Adrenal gland (tissue), 19 donors: ENCODE measurements at places on chromosomes 2 and 18. TPM values are rescaled to one million over a fixed set of nuclear protein-coding genes. Genes with fewer than 3 reads are reported as not detected.
A peak's percentile ranks its signal among the peaks of the same experiment; 100 is the strongest.

The TUBA3E gene
- not detected for total RNA-seq

- H3K27me3 ChIP-seq, result no peaks in the 10 kb centered on the region
- no peaks in the 10 kb centered on the region for H3K36me3 ChIP-seq
- no peak overlapping the region for H3K27ac ChIP-seq
- DNase-seq, result no peak
- no peak overlapping the region for H3K4me3 ChIP-seq
These were observed 44.3 kb downstream of the MOGAT1 start for GRCh38 chr2:222715742-222716141.

The B3GNT7 gene
- total RNA-seq, result 49.6 TPM

The CXCR2 gene
- total RNA-seq, result 0.68 TPM

GRCh38 chr2:219081096-219081495 is 20.4 kb upstream of the IHH start:
- no peak overlapping the region for H3K4me3 ChIP-seq
- no peak overlapping the region for H3K27ac ChIP-seq
- no peak for DNase-seq
- H3K36me3 ChIP-seq, result peaks cover 10% of the 10 kb centered on the region

DNA sequence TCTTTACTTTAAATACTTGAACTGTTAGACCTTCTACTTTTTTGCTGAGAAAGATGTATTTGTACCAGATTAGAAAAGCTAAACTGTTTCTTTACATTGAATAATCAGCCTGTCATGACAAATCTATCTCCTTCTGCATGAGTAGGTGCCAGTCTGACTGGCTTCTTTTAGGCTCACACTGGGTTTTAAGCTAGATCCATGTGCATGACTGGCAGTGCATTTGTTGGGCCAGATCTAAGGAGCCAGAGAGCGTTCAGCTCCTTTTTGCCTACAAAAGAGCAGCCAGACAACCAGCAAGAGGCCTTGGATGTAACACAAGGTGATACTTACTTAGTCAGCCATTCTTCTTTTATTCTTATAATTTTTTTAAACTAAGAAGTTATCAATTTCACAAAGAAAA is 82.0 kb upstream of the OTX1 start:
- no peak for DNase-seq
- H3K36me3 ChIP-seq, result no peaks in the 10 kb centered on the region
- no peak overlapping the region for H3K27ac ChIP-seq
- H3K27me3 ChIP-seq, result no peaks in the 10 kb centered on the region

The RNF138 gene
- 22.1 TPM for total RNA-seq

The EMILIN1 gene
- 115 TPM for total RNA-seq

- peaks cover 16% of the 10 kb centered on the region for H3K4me1 ChIP-seq
- DNase-seq, result no peak
- no peak overlapping the region for H3K4me3 ChIP-seq
- H3K27ac ChIP-seq, result no peak overlapping the region
- H3K36me3 ChIP-seq, result no peaks in the 10 kb centered on the region
These were observed 58.8 kb upstream of the TTN start for GRCh38 chr2:178865999-178866398.

The CLEC4F gene
- not detected for total RNA-seq

The WNT6 gene
- total RNA-seq, result 2.2 TPM

The COL4A3 gene
- total RNA-seq, result 15.5 TPM

DNA sequence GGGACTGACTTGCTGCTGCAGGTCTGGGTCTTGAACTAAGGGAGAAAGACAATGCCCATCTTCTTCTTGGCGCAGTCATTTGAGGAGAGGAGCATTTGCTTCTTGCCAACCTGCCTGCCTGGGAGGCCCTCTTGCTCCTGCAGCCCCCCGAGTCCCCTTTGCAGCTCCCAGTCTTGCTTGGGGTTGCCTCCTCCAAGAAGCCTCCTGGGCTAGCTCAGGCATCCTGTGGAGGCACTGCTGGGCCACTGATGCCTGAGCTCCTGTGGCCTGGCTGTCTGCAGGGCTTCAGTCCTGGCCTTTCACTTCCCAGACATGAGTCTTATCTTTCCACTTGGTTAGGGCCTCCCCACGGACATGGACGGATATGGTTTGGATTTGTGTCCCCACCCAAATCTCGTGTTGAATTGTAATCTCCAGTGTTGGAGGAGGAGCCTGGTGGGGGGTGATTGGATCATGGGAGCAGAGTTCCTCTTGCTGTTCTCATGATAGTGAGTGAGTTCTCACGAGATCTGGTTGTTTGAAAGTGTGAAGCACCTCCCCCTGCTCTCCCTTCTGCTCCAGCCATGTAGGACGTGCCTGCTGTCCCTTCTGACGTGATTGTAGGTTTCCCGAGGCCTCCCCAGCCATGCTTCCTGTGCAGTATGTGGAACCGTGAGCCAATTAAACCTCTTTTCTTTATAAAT is 17.3 kb downstream of the HPCAL1 start:
- peaks cover 5% of the 10 kb centered on the region for H3K4me1 ChIP-seq
- H3K36me3 ChIP-seq, result no peaks in the 10 kb centered on the region
- no peaks in the 10 kb centered on the region for H3K27me3 ChIP-seq
- no peak for DNase-seq
- no peak overlapping the region for H3K27ac ChIP-seq

The PLCD4 gene
- 5.8 TPM for total RNA-seq

DNA sequence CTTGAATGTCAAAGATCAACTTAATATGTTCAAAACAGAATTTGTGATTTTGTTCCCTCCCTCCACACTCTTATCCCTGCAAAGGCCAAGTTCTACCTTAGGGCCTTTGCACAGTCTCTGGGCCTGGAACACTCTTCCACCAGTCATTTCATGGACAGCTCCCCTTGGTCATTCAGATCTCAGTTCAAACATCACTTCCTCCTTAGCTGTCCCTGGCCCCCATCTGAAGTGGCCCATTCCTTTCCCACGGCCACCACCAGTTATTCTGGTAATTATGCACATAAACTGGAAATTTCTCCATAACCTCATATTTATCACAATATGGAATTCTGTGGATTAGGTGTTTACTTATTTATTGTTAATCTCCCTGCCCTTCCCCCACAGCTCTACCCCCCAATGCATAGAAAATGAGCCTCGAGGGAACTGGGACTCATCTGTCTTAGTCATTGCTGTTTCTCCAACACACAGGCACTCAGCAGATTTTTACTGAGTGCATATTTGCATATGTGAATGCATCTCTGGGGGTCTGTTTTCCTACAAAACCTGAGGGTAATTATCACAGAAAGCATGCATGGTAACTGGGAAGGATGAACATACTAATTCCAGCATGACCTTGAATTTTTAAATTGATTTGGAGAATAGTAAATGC is 35.5 kb upstream of the SPTBN1 start:
- H3K36me3 ChIP-seq, result no peaks in the 10 kb centered on the region
- H3K27me3 ChIP-seq, result no peaks in the 10 kb centered on the region
- no peak overlapping the region for H3K27ac ChIP-seq
- no peak overlapping the region for H3K4me3 ChIP-seq
- DNase-seq, result no peak

- no peaks in the 10 kb centered on the region for H3K27me3 ChIP-seq
- no peak overlapping the region for H3K27ac ChIP-seq
- H3K36me3 ChIP-seq, result no peaks in the 10 kb centered on the region
- no peak overlapping the region for H3K4me3 ChIP-seq
These were observed 236.8 kb upstream of the TNP1 start for GRCh38 chr2:217096474-217097225.

The SP9 gene
- not detected for total RNA-seq

DNA sequence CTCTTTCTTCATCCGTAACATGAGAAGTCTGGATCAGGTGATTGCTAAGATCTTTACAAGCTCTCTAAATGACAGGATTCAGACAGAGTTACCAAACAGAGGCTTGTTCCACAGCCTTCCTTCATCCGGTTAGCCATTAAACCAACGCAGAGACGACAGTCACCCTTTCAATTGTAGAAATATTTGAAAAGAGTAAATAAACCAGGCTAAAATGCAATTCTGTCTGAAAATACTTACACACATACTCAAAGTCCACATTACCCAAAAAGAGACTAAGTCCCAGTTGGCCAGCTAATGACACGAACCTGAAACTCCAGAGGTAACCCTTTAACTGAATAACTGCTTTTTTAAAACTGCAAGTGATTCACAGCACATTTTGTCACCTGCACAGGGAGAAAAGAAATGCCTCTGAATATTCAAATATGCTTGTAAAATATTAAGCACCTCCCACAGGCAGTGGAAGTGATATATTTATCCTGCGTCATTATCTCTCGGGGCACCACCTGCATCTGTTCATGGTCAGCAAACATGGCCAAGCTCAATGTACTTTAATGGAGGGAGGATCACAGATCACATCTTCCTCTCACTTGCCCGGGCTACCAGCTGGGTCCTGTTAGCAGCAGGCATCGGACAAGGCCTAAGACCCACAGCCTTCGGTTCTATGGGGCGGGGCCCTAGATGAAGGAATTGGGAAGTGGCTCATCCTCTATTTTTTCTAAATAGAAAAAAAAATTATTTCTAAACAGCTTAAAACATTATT is 38.8 kb upstream of the DNER start:
- DNase-seq, result no peak
- no peak overlapping the region for H3K27ac ChIP-seq
- no peaks in the 10 kb centered on the region for H3K4me1 ChIP-seq

The TMEM169 gene
- 0.12 TPM for total RNA-seq

DNA sequence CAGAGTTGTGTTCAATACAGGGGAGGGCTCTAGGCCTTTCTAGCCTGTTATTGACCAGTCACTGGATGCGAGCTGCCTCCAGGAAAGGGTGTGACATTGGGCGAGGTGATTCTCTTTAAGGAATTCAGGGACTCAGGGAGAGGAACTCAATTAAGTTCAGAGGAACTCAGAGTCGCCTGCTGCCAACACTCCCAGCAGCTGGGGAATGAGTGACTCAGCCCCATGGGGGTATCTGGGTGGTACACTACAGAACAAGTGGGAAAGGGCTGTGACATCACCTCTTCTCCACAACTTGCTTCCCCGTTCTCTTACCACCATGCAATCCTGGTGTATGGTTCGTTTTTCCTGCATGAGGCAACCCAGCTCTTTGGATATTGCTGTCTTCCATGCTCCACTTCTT is 50.4 kb upstream of the CYRIA start:
- no peak overlapping the region for H3K27ac ChIP-seq
- no peaks in the 10 kb centered on the region for H3K4me1 ChIP-seq
- no peak overlapping the region for H3K4me3 ChIP-seq

DNA sequence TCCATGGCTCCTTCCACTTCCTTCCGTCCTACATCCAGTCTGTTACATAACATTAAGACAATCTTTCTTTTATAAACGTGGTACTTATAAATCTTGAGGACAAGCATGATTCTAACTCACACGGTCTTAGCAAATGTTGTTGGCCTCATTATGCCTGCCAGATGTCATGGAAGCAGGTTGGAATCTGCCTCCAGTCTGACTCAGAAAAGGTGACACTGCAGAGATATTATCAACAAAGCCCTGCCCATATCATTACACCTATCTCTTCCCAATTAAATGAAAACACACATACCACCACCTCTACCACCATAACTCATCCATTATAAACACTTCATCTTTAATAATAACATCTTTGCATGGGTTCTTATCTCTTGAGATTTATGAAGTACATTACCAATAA is 334.7 kb upstream of the CHAC2 start:
- H3K4me3 ChIP-seq, result no peak overlapping the region
- H3K4me1 ChIP-seq, result no peaks in the 10 kb centered on the region
- DNase-seq, result no peak
- H3K36me3 ChIP-seq, result no peaks in the 10 kb centered on the region
- H3K27ac ChIP-seq, result no peak overlapping the region

DNA sequence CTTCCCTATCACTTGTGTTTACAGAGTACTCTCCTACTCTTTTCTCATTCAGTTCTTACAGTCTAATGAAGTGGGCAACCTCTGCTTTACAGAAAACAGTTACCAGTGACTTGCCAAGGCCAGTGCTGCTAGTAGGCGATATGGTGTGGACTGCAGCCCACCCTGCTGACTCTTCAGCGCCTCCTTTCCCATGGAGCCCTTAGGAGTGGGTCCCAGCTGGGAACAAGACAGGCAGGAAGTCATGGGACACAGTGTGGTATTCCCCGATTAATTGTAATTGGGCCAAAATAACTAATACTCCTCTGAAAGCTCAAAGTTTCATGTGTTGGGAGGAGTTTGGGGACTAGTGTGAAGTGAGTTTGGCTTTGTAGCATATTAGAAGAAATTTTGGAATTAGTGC is 120.1 kb upstream of the EML6 start:
- peak overlapping the region; percentile 32 for H3K27ac ChIP-seq
- H3K4me1 ChIP-seq, result peaks cover 97% of the 10 kb centered on the region
- no peak overlapping the region for H3K4me3 ChIP-seq
- DNase-seq, result no peak
- H3K36me3 ChIP-seq, result no peaks in the 10 kb centered on the region

GRCh38 chr2:42156721-42157120 is 12.4 kb upstream of the EML4 start:
- H3K4me1 ChIP-seq, result no peaks in the 10 kb centered on the region
- H3K27ac ChIP-seq, result no peak overlapping the region

GRCh38 chr2:21310493-21310892 is 186.7 kb downstream of the TDRD15 start:
- H3K4me3 ChIP-seq, result no peak overlapping the region
- no peaks in the 10 kb centered on the region for H3K27me3 ChIP-seq
- H3K4me1 ChIP-seq, result no peaks in the 10 kb centered on the region
- no peak for DNase-seq
- H3K36me3 ChIP-seq, result no peaks in the 10 kb centered on the region
- H3K27ac ChIP-seq, result no peak overlapping the region

GRCh38 chr2:230921806-230922595 is 3.0 kb downstream of the GPR55 start:
- no peaks in the 10 kb centered on the region for H3K4me1 ChIP-seq
- H3K27ac ChIP-seq, result no peak overlapping the region
- H3K27me3 ChIP-seq, result peaks cover 3% of the 10 kb centered on the region
- DNase-seq, result no peak
- H3K36me3 ChIP-seq, result no peaks in the 10 kb centered on the region

DNA sequence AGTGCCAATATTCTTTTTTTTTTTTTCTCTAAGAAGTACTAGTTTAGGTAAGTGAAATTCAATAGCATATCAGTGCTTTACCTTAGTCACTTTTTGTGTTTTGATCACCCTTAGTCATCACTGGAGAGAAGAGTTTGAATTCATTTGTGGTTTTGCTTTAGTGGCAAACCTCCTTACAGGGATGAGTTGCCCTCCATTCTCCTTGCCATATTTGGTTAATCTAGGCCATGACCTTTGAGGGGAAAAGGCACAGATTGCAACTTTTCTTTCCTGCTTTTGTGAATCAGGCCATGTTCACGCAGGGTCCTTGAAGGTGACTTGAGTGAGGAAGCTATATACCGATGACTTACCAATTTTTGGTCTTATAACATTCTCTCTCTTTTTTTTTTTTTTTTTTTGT is 34.4 kb downstream of the PLEKHA3 start:
- DNase-seq, result no peak
- no peak overlapping the region for H3K4me3 ChIP-seq
- peaks cover 4% of the 10 kb centered on the region for H3K36me3 ChIP-seq
- no peaks in the 10 kb centered on the region for H3K27me3 ChIP-seq
- no peak overlapping the region for H3K27ac ChIP-seq
